Gastrocnemius medialis (tissue), 4 donors: ENCODE measurements at places on chromosomes 13 and 19. TPM values are rescaled to one million over a fixed set of nuclear protein-coding genes. Genes with fewer than 3 reads are reported as not detected.

- H3K4me3 ChIP-seq, result no peak overlapping the region
- no peaks in the 10 kb centered on the region for H3K27me3 ChIP-seq
- no peak for DNase-seq
Measured at GRCh38 chr13:94291631-94292322, 187.7 kb downstream of the DCT start.

DNA sequence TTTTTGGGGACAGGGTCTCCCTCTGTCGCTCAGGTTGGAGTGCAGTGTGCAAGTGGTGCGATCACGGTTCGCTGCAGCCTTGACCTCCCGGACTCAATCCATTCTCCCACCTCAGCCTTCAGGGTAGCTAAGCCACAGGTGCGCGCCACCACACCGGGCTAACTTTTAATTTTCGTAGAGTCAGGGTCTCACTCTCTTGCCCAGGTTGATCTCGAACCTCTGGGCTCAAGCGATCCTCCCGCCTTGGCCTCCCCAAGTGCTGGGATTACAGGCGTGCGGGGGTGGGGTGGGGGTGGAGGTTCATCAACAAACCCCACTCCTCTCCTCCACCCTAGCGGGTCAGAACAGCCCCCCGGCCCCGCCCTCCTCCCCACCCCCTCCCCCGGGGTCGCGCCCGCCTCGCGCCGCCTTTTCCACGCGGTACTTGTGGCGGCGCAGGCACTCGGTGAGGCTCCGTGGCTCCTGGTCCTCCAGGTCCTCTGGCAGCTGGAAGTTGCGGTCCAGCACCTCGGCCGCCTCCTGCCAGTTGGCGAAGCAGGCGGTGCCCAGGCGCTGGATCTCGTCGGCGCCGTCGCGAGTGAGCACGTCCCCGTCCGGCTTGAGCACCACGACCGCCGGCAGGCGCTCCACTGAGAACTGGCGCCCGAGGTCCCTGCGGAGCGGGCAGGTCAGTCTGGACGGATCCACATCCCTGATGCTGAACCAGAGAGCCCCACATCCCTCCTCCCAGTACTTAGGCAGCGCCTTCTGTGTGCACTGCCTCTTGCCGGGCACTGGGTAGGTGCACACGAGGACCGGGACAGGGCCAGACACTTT lies 5.2 kb downstream of the NXNL1 start:
- DNase-seq, result no peak
- no peaks in the 10 kb centered on the region for H3K36me3 ChIP-seq
- H3K27me3 ChIP-seq, result peaks cover 54% of the 10 kb centered on the region
- H3K27ac ChIP-seq, result no peak overlapping the region
- no peak overlapping the region for H3K4me3 ChIP-seq
- H3K4me1 ChIP-seq, result no peaks in the 10 kb centered on the region

GRCh38 chr19:3821857-3822364 lies 35.7 kb upstream of the MATK start:
- H3K27ac ChIP-seq, result no peak overlapping the region
- no peak overlapping the region for H3K4me3 ChIP-seq
- peak; percentile 28 for DNase-seq
- H3K36me3 ChIP-seq, result no peaks in the 10 kb centered on the region
- H3K4me1 ChIP-seq, result no peaks in the 10 kb centered on the region

DNA sequence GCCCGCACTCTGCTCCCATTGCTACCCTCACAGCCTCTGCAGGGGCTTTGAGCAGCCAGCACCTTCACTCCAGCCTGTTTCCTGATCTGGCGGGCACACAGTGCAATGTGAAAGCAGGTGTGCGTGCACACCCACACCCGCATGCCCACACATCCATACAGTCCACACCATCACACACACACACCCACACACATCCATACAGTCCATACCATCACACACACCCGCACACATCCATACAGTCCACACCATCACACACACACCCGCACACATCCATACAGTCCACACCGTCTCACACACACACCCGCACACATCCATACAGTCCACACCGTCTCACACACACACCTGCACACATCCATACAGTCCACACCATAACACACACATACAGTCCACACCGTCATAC lies 28.0 kb downstream of the PIAS4 start:
- no peak overlapping the region for H3K27ac ChIP-seq
- no peaks in the 10 kb centered on the region for H3K27me3 ChIP-seq
- no peak overlapping the region for H3K4me3 ChIP-seq
- peaks cover 31% of the 10 kb centered on the region for H3K36me3 ChIP-seq

GRCh38 chr19:57803594-57804325 lies 11.0 kb downstream of the ZNF552 start:
- no peak for DNase-seq
- H3K4me3 ChIP-seq, result peak overlapping the region; percentile 55
- no peaks in the 10 kb centered on the region for H3K27me3 ChIP-seq

DNA sequence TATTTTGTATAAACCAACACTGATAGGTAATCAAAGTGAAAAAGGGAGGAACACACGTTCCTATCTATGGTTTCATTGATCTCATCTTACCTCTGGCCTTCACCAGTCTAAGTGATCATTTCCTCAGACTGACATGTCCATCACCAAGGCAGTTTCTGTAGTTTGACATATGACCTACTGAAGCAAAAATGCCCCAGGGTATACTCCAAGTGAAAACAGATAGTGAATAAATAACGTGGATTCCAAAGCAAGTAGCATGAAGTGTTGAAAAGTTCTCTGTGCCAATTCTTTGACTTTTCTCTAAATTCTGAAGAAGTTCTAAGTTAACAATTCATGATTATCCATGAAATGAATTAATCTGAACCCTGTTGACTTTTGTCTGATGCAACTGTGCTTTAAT lies 334.2 kb upstream of the SGCG start:
- H3K4me3 ChIP-seq, result no peak overlapping the region
- no peaks in the 10 kb centered on the region for H3K36me3 ChIP-seq
- no peaks in the 10 kb centered on the region for H3K27me3 ChIP-seq
- H3K27ac ChIP-seq, result no peak overlapping the region
- no peaks in the 10 kb centered on the region for H3K4me1 ChIP-seq

Gene KLF1
- total RNA-seq, result not detected

Gene ZNF506
- 12.3 TPM for total RNA-seq

Gene AP2S1
- total RNA-seq, result 42.7 TPM

Gene LYPD4
- total RNA-seq, result not detected
